Left ventricle myocardium superior (tissue), 1 donor: ENCODE measurements at places on chromosomes 5 and 9. TPM values are rescaled to one million over a fixed set of nuclear protein-coding genes. Genes with fewer than 3 reads are reported as not detected.

DNA sequence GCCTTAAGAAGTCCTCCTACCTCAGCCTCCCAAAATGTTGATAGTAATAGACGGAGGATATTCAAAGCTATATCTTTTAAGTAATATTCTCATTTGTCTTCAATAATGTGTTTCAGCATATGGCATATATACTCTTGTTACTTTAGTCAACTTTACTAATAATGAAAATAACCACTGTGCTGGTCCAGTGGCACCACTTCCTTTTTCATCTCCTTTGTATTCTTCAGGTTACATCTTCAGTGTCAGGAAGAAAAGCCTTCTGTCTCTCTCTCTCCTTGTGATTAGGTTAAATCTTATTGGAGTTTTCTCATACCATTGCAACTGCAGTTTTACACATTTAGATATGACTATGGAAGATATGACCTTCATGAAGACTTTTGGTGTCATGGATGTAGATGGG lies 31.3 kb downstream of the PARP8 start:
- no peak for DNase-seq

DNA sequence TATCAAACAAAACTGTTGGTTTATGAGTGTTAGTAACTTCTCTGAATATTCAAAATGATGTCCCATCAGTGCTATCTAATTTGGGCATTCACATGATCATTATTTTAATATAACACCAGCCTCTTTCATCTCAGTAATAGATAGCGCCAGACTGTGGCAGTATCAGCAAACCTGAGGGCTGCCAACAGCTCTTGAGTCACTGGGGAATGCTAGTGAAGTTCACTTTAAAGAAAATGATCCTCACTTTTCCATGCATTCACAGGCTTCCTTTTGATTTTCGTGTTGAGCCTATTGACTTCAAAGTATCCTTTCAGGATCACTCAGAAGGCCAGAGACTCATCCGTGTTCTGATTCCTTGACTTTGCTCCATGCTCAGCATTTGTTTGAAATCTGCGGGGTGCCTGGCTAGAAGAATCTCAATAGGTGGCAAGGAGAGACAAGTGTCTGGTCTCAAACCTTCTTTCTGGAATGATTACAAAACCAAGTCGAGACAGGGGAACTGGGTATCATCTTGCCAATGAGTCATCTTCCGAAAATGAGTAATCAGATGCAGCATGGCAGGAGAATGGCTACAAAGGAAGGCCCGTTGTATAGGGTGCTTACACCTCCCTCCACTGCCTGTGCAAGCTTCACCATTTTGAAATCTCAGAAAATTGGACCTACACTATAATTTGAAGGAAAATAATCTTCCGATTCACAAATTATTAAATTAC lies 509.1 kb downstream of the RASEF start:
- DNase-seq = no peak

- DNase-seq = no peak
These were observed 17.4 kb downstream of the GPSM1 start for GRCh38 chr9:136344544-136345280.

GRCh38 chr5:172901788-172902496 lies 57.3 kb upstream of the RPL26L1 start:
- DNase-seq = no peak

ZNF484 gene
- 4.5 TPM for total RNA-seq

LRRTM2 gene
- total RNA-seq = 0.12 TPM

ALDH1A1 gene
- total RNA-seq = 23.3 TPM

SLC2A6 gene
- 2.4 TPM for total RNA-seq
